ENCODE measurements at places on chromosomes 13 and 19. TPM values are rescaled to one million over a fixed set of nuclear protein-coding genes. Genes with fewer than 3 reads are reported as not detected.

Gene KCNN1
- 1.9 TPM for polyA plus RNA-seq

Gene ZNF132
- 5.2 TPM for polyA plus RNA-seq

- DNase-seq, result no peak
Observed at GRCh38 chr19:38911388-38912001, 491 bp downstream of the CCER2 start.

DNA sequence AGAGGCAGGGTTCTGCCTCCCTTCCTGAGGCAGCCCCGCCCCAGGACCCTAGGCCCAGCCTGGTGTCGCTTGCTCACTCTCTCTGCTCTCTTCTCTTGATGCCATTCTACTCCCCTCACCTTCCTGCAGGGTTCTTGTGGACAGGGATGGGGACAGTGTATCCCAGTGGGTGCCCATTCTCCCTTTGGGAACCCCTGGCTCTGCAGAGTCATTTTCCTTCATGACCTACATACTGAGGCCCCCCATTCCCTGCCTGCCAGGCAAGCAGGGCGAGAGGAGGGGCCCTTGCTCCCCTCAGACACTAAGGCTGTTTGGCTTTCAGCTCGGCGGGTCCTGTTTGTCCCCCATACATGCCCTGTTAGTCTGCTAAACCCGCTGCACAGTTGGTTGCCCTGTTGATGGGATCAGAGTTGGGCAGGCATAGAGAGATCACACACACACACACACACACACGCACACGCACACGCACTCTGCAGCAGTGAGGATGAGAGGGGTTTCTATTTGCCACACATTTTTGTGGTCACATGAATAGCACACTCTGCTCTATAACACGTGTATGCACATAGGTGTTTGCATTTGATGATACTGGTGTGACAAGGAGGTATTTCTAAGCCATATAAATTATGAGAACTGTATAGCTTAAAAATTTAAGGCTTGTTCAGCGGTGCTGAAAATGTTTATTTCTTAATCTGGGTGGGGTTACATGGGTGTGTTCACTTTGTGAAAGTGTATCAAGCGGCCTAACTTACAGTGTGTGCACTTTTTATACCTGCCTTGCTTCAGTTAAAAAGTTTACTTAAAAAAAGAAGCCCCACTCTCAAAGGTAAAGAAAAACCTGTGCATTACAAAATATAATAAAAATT is 20.3 kb downstream of the NFIX start:
- DNase-seq, result peak; percentile 62

- DNase-seq, result no peak
Observed at GRCh38 chr19:37950471-37951175, 43.6 kb downstream of the SIPA1L3 start.

GRCh38 chr19:7078008-7078407 is 8.5 kb downstream of the ZNF557 start:
- DNase-seq, result no peak

DNA sequence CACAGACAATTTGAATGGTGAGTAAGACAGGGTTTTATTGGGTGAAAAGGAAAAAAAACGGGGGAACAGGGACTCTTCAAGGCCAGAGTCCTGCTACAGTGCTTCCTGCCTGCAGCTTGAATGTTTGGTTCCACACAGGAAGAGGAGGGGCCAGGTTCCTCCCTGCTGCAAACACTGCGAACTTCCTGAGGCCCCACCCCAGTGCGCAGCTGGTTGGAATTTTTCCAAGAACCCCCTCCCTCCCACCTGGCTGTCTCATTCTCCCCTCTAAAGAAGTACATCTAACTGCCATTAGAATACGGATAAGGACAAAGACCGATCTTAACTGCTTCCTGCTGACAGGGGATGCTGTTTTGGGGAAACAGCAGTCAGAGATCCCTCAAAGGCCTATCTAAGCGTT is 184.9 kb downstream of the GGACT start:
- no peak for DNase-seq
